CD8-positive, alpha-beta memory T cell (primary cell): ENCODE measurements at places on chromosomes 12 and 14. TPM values are rescaled to one million over a fixed set of nuclear protein-coding genes. Genes with fewer than 3 reads are reported as not detected.

DNA sequence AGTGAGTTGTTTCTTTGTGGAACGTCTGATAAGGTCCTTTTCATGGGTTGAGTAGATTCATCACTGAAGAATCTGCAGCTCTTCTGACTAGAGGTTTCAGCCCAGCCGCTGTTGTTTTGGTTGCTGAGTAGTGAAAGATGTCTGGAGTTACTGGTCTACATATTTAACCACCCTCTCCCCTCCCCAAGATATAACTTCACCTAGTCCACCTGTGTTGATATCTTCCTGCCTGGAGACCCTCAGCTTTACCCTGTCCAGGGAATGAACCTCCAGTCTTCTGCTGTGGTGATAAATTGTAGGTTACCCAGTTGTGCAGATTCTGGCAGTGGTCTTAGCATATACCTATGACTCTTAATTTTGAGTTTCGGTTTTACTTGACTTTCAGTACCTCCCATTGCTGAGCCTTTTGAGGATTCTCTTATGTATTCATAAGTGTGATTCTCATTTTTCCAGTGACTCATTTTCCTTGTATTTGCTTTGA, 62.9 kb downstream of the CCDC91 start:
- no peaks in the 10 kb centered on the region for H3K27me3 ChIP-seq
- peaks cover 35% of the 10 kb centered on the region for H3K4me1 ChIP-seq
- H3K4me3 ChIP-seq = peak overlapping the region; percentile 18
- H3K27ac ChIP-seq = no peak overlapping the region
- DNase-seq = peak; percentile 28

DNA sequence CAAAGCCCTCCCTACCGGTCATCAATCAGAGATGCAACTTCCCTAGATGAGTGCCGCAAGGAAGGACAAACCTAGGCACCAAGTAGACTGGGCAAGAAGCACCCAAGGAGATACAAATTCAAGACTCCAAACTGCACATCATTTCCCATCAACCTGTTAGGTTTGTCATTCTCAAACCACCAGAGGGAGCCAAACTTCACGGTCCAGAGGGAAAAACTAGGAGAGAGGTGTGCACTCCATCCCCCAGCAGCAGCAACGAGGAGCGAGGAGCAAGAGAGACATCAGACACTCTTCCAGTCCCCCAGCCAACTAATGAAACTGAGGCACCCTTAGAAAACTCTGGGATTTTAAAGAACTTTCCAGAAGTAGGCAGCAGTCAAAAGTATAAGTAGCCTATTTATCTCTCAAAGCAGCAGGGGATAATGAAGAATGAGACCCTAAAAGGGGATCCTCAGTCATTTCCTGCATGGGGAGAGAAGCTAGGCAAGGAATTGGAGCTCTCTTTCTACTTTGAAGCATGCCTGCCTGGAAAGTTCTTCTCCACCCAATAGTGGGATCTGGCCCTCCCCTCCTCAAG, 37.0 kb upstream of the NT5DC3 start:
- H3K36me3 ChIP-seq = no peaks in the 10 kb centered on the region
- no peak overlapping the region for H3K27ac ChIP-seq
- peak; percentile 40 for DNase-seq
- H3K27me3 ChIP-seq = no peaks in the 10 kb centered on the region

DNA sequence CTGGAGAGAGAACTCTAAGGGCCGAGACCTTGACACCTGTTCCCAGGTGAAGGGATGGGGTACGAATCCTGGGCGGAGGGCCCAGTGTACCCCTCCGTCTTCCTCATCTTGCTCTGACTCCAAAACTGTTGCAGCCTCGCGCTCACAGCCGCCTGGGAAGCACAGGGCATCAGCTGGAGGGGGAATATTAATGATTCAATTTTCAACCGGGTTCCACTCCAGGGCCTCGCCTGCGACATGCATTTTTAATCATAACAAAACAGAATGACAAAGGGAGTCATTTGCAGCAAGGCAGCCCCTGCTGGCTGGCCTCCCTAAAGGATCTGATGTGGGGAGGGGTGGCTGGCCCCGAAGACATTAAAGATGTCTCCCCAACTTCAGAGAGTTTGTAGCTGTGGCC, 41.6 kb upstream of the ESRRB start:
- no peak for DNase-seq
- no peaks in the 10 kb centered on the region for H3K4me1 ChIP-seq
- H3K36me3 ChIP-seq = no peaks in the 10 kb centered on the region
- peaks cover under 1% of the 10 kb centered on the region for H3K27me3 ChIP-seq
- H3K27ac ChIP-seq = no peak overlapping the region

- H3K4me1 ChIP-seq = no peaks in the 10 kb centered on the region
- H3K27me3 ChIP-seq = no peaks in the 10 kb centered on the region
- no peak overlapping the region for H3K4me3 ChIP-seq
- H3K36me3 ChIP-seq = no peaks in the 10 kb centered on the region
These were observed 460.6 kb downstream of the CCDC91 start for GRCh38 chr12:28650906-28651305.

DNA sequence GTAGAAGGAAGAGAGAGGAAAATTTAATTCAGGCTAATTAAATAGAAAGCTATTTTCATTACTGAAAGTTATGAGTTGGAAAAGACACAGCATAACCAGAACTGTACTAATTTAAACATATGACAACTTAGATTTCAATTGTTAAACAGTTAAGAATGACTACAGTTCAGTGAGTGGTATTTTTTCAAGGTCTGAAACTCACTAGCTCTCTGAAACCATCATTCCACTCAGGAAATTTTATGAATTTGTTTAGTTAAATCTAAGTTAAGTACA, 62.4 kb downstream of the EPS8 start:
- H3K4me3 ChIP-seq = no peak overlapping the region
- H3K27ac ChIP-seq = no peak overlapping the region
- H3K27me3 ChIP-seq = no peaks in the 10 kb centered on the region
- H3K4me1 ChIP-seq = no peaks in the 10 kb centered on the region
- H3K36me3 ChIP-seq = no peaks in the 10 kb centered on the region

GRCh38 chr12:116490471-116490870, 68.7 kb upstream of the MAP1LC3B2 start:
- H3K27ac ChIP-seq = no peak overlapping the region
- H3K36me3 ChIP-seq = no peaks in the 10 kb centered on the region
- DNase-seq = no peak

GRCh38 chr12:104654665-104655609, 198.2 kb downstream of the CHST11 start:
- H3K4me3 ChIP-seq = no peak overlapping the region
- no peaks in the 10 kb centered on the region for H3K36me3 ChIP-seq
- no peaks in the 10 kb centered on the region for H3K27me3 ChIP-seq
- DNase-seq = no peak
- no peak overlapping the region for H3K27ac ChIP-seq

DNA sequence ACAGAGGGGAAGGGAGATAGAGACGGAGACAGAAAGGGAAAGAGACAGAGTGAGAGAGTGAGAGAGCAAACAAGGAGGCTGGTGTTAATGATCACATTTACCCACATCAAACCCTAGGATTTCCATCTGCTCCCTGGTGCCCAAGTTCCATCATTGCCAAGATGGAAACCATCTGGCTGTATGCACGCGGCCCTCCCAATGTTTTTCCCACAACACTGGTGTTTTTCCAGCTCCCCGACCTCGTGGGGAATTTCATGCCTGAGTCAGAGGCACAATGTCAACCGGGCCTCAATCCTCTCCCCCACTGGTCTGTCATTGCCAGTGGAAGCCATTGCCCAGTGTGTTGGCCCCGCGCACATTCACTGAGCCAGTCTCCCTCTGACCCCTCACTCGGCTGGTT, 19.9 kb upstream of the BDKRB2 start:
- H3K27me3 ChIP-seq = no peaks in the 10 kb centered on the region
- no peak for DNase-seq

DNA sequence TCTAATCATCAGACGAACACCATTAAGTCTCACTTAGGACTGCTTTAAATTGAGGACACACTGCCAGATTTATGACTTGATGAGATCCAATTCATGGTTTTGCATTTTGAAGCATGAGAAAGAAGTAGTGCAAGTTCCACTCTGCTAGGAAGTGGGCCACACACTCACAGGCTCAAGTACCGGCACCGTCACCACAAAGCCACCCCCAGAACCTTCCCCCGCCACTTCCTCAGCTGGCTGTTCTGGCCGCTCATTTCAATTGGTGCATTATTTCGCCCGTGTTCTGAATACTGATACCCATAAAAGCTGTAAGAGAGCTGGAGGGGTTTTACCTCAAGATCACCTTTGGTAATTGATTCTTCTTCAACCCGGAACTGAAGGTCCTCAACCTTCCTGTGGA, 70.1 kb downstream of the CLIP1 start:
- no peak overlapping the region for H3K4me3 ChIP-seq
- H3K4me1 ChIP-seq = no peaks in the 10 kb centered on the region
- no peak for DNase-seq
- H3K27ac ChIP-seq = no peak overlapping the region
- no peaks in the 10 kb centered on the region for H3K27me3 ChIP-seq

- H3K27ac ChIP-seq = no peak overlapping the region
- no peaks in the 10 kb centered on the region for H3K27me3 ChIP-seq
- no peaks in the 10 kb centered on the region for H3K36me3 ChIP-seq
- H3K4me1 ChIP-seq = no peaks in the 10 kb centered on the region
- DNase-seq = no peak
These were observed 24.4 kb upstream of the MGST1 start for GRCh38 chr12:16323010-16323409.

- H3K36me3 ChIP-seq = no peaks in the 10 kb centered on the region
- peaks cover 33% of the 10 kb centered on the region for H3K4me1 ChIP-seq
- peak overlapping the region; percentile 81 for H3K4me3 ChIP-seq
- H3K27me3 ChIP-seq = no peaks in the 10 kb centered on the region
- peak overlapping the region; percentile 55 for H3K27ac ChIP-seq
These were observed 518 bp downstream of the GSKIP start for GRCh38 chr14:96363751-96364336.

GRCh38 chr14:71610797-71611196, 321.4 kb upstream of the RGS6 start:
- no peak overlapping the region for H3K27ac ChIP-seq
- no peak overlapping the region for H3K4me3 ChIP-seq
- no peaks in the 10 kb centered on the region for H3K36me3 ChIP-seq
- no peaks in the 10 kb centered on the region for H3K27me3 ChIP-seq
- peaks cover 7% of the 10 kb centered on the region for H3K4me1 ChIP-seq
- no peak for DNase-seq

- H3K4me1 ChIP-seq = no peaks in the 10 kb centered on the region
- H3K36me3 ChIP-seq = no peaks in the 10 kb centered on the region
- H3K27ac ChIP-seq = no peak overlapping the region
- no peak overlapping the region for H3K4me3 ChIP-seq
These were observed 565.9 kb upstream of the FBXO33 start for GRCh38 chr14:39998114-39998513.

DNA sequence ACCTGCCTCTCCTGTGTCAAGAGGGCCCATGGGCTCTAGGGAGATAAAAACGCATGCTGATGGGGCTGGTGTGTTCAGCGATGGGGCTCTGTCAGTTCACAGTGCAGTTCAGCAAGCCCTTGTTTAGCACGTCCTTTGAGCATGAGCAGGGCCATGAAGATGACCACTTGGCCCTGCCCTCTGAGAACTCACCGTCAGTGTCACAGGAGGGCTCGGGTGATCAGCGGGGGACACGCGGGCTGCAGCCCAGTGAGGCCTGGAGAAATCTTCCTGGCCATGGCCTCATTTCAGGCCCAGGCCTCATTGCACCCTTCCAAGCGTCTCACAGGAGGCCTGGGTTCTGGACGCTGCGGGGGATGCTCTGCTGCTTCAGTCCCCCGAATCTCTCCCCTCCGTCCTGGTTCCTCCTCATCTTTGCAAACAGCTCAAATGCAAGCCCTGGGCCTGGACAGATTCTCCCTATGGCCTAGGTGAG, 181.6 kb downstream of the ADGRD1 start:
- no peaks in the 10 kb centered on the region for H3K27me3 ChIP-seq
- H3K4me3 ChIP-seq = no peak overlapping the region
- H3K4me1 ChIP-seq = no peaks in the 10 kb centered on the region
- H3K36me3 ChIP-seq = no peaks in the 10 kb centered on the region
- no peak overlapping the region for H3K27ac ChIP-seq

DNA sequence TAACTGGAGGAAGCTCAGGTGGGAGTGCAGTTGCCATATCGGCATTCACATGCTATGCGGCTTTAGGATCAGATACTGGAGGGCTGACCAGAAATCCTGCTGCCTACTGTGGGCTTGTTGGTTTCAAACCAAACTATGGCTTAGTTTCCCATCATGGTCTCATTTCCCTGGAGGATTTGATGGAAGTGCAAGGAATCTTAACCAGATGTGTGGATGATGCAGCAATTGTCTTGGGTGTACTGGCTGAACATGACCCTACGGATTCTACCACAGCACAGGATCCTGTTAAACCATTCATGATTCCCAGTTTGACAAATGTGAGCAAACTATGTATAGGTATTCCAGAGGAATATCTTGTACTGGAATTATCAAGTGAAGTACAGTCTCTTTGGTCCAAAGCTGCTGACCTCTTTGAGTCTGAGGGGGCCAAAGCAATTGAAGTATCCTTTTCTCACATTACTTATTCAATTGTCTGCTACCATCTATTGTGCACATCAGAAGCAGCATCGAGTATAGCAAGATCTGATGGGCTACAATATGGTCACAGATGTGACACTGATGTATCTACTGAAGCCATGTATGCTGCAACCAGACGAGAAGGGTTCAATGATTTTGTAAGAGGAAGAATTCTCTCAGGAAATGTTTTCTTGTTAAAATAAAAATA, 42.9 kb downstream of the RALGAPA1 start:
- DNase-seq = no peak
- H3K27ac ChIP-seq = no peak overlapping the region
- peak overlapping the region; percentile 18 for H3K4me3 ChIP-seq
- H3K27me3 ChIP-seq = no peaks in the 10 kb centered on the region
- H3K4me1 ChIP-seq = peaks cover 15% of the 10 kb centered on the region
- no peaks in the 10 kb centered on the region for H3K36me3 ChIP-seq

- no peak overlapping the region for H3K27ac ChIP-seq
- H3K4me1 ChIP-seq = no peaks in the 10 kb centered on the region
- no peaks in the 10 kb centered on the region for H3K36me3 ChIP-seq
These were observed 32.1 kb downstream of the DMAC2L start for GRCh38 chr14:50344116-50344775.

DNA sequence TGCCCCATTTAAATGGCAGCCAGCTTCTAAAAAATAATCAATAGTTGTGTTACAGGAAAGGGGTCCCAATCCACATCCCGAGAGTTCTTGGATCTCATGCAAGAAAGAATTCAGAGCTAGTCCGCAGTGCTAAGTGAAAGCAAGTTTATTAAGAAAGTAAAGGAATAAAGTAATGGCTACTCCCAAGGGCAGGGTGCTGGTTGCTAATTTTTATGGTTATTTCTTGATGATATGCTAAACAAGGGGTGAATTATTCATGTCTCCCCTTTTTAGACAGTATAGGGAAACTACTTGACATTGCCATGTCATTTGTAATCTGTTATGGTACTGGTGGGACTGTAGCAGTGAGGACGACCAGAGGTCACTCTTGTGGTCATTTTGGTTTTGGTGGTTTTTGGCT, 591.3 kb downstream of the LRFN5 start:
- no peaks in the 10 kb centered on the region for H3K27me3 ChIP-seq
- H3K4me1 ChIP-seq = no peaks in the 10 kb centered on the region
- H3K27ac ChIP-seq = no peak overlapping the region

The COX8C gene
- not detected for total RNA-seq

The OVCH1 gene
- total RNA-seq = not detected

The ABCC9 gene
- total RNA-seq = not detected

The RFLNA gene
- not detected for total RNA-seq
